ENCODE measurements at places on chromosomes 11 and 22.

DNA sequence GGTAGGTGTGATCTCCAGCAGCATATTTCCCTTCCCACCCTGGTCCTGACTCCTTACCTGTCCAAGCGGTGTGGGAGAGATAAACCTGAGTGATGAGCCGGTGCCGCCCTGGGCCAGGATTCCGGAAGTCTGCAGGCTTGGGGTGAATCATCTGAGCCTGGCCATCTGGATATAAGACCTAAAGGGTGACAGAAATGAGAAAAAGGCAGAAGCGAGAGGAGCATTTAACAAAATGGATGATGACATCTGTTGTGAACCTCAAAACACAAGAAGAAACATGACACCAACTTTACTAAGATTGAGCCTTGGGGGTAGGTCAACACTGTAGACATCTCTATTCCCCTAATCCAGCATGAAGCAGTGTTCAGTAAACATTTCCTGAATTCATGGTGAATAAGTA, 62.8 kb downstream of the AAMDC start:
- no peak for DNase-seq

GRCh38 chr22:38755155-38755910, 465 bp downstream of the SUN2 start:
- DNase-seq, result no peak

GRCh38 chr11:117535850-117536411, 208.3 kb downstream of the CEP164 start:
- peak; percentile 45 for DNase-seq

DNA sequence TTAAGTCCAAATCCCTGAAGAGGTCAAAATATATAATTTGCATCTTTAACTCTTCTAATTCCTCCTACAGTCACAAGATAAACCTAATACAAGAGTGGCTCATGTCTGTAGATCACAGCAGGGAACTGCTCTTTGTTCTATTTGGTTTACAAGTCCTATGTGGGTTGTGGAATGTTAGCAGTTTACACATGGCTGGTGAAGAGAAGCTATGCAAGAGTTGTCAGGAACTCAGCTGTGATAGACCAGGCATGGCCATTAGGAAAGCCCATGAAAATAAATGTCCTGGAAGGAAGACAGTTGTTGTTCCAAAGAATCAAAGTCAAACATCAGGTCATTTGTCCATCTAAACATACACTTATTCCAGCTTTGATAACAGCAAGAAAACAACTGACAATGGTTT, 312.4 kb upstream of the PITPNB start:
- DNase-seq, result no peak
